ENCODE measurements at places on chromosomes 2 and 18.

DNA sequence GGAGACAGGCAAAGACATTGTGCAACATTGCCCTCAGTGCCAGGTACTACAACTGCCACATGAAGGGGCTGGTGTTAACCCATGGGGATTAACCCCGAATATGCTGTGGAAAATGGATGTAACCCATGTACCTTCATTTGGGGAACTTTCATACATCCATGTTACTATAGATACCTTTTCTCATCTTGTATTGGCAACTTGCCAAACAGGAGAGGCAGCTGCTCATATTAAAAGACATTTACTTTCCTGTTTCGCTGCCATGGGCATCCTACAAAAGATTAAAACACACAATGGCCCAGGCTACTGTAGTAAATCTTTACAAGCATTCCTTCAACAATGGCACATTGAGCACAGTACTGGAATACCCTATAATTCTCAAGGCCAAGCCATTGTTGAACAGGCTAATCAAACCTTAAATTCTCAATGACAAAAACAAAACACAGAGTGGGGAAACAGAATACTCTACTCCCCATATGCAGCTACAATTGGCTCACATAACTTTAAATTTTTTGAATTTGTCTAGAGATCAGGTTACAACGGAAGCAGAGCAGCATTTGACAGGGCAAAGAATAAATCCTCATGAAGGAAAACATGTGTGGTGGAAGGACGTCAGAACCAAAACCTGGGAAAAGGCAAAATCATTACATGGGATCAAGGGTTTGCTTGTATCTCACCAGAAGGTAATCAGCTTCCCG lies 1723.5 kb upstream of the LRRTM1 start:
- DNase-seq: no peak

GRCh38 chr2:37039580-37039979 lies 44.6 kb downstream of the HEATR5B start:
- no peak for DNase-seq

GRCh38 chr2:115610888-115611287 lies 1168.4 kb downstream of the DPP10 start:
- DNase-seq: no peak

DNA sequence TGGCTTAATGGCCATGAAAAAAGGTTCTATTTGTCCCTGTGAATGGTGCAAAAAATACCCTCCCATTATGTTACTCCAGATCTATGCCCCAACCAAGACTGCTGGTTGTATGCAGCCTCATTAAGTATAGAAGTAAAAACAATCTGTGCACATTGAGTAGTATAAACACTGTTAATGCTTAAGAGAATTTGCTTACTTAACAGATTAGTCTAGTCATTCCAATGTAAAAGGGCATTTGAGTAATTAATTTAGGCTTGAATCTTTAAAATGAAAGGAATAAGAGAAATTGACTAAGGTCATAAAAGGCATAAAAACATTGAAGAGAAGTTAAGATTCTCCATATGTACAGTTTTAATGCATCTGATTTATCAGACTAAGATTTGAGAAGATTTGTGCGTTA lies 51.2 kb downstream of the FAM124B start:
- DNase-seq: no peak

DNA sequence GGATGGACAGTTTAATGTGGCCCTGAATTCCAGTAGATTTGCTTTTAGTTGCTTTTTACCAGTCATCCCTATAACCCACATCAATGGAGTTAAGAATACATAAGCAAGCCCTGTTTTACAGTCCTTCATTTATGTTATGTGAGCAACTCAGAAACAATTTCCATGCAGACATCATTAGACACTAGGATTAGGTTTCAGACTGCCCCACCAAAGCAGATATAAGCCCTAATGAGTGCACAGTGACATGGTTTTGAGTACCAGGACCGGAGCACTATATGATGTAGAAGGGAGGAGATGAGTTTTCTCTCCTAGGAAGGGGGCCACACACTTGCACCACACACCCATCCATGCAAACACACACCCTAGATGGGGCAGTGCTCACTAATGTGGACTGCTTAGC lies 15.5 kb downstream of the KCNS3 start:
- DNase-seq: no peak

- no peak for DNase-seq
These were observed 449 bp upstream of the ATRAID start for GRCh38 chr2:27211241-27211942.

GRCh38 chr2:195659982-195660890 lies 3.2 kb downstream of the SLC39A10 start:
- no peak for DNase-seq

DNA sequence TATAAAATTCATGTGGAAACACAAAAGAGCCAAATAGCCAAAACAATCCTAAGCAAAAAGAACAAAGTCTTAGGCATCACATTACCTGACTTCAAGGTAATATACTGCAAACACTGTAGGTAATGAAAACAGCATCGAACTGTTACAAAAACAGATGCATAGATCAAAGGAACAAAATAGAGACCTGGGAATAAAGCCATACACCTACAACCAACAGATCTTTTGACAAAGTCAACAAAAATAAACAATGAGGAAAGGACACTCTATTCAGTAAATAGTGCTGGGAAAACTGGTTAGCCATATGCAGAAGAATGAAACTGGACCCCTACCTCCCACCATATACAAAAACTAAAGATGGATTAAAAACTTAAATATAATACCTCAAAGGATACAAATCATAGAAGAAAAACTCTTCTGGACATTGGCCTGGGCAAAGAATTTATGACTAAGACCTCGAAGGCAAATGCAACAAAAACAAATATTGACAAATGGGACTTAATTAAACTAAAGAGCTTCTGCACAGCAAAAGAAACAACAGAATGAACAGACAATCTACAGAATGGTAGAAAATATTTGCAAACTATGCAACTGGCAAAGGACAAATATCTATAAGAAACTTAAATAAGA lies 218.0 kb downstream of the PHLPP1 start:
- DNase-seq: no peak

DNA sequence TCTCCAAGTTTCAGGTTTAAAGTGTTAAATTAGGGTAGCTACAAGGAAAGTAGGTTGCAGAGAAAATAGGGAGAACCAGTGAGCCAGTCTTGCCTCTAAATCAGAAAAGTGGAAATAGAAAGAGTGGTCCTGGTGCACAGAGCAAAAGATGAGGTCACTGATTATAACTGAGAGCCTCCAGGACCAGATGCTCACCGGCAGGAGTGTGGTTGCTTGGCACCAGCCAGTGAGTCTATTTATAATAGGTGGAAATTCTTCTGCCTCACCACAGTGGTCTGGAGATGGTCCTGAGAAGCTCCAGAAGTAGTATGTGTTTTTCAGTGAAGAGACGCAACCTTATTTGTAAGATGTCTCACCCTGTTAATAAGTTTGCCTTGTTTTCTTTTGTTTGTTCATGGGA lies 373.9 kb upstream of the KCNJ3 start:
- DNase-seq: no peak

DNA sequence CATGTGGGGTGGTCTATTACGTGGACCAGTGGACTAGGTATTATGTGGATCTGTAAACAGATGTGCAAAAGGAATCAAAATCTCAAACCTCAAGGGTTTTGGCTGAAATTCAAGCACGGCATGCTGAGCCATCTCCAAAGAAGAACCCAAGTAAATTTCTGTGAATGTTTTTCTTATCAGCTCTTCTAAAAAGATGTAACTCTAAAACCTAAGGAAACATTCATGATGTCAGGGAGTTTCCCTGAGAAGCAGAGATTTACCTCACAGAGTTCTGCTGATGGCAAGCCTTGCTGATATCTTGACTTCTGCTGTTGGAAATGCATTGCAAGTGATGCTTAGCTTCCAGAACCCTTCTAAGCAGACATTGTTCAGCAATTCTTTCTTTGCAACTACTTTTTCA lies 21.6 kb downstream of the DSG4 start:
- no peak for DNase-seq

DNA sequence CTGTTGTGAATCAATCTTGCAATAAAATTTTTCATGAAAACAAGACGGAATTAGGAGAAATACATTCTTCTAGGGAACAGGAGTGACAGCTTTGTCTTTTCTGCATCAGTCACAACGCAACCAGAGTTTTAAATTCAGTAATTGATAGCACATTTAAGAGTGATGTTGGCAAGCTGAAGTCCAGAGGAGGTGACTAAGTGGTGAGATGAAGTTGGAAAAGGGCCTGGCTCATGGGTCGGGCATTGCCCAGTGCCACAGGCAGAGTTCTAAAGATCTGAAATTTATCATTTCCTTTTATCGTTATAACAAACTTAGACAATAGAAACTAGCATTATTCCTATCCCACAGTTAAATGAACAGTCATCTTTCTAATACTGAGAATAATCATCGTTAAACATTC lies 764.6 kb upstream of the ZEB2 start:
- DNase-seq: no peak

DNA sequence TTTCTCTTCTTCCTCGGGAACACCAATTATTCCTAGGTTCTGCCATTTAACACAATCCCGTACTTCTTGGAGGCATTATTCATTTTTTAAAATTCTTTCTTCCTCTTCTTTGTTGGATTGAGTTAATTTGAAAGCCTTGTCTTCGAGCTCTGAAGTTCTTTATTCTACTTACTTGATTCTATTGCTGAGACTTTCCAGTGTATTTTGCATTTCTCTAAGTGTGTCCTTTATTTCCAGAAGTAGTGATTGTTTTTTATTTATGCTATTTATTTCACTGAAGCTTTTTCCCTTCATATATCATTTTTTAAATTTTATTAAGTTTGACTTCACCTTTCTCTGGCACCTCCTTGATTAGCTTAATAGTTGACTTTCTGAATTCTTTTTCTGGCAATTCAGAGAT lies 13.6 kb upstream of the UPP2 start:
- no peak for DNase-seq

DNA sequence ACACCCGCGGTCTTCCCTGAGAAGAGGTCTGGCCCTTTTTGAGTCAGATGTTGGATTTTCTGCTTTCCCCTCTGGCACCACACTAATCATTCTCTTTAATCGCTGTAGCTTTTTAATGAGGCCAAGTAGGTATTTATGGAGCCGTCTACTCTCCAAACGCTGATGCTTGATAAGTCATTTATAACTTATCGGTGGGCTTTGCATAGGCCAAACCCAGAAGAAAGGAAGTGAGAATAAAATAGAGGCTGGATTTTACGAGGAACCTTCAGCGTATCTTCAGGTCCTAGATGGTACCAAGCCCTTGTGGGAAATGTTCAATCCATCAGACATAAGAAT lies 142.5 kb upstream of the CTAGE1 start:
- DNase-seq: no peak

DNA sequence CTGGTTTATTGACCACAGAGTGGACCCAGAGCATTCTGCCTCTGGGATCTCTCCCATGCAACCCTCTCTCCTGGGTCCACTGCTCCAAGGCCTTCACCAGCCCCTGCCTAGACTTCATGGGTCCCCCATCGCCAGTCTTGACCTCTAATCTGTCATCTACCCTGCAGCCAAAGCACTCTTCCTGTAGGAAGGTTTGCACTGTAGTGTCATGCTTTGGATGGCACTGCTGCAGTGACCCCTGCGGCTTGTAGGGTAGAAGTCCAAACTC lies 41.7 kb downstream of the MYO7B start:
- DNase-seq: no peak

- DNase-seq: no peak
These were observed 59.4 kb upstream of the UPP2 start for GRCh38 chr2:158042245-158042644.

DNA sequence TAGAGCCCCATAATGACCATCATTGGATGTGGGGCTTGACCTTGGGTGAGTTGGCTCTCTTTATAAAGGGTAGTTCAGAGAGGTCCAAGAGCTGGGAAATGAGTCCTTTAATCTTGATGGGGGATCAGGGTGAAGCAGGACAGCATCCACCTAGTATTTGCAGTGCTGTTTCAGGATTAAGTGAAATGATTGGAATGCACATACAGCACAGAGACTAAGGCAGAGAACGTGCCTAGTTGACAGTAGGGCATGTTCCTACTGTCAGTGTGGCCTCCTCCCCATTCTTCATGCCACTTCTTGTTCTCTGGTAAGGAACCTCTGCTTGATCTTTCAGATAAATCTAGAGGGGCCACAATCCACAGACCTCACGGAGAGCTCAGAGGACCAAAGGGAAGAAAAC lies 78.9 kb downstream of the TRIM43 start:
- no peak for DNase-seq

GRCh38 chr2:160060297-160060696 lies 2.1 kb downstream of the PLA2R1 start:
- no peak for DNase-seq

DNA sequence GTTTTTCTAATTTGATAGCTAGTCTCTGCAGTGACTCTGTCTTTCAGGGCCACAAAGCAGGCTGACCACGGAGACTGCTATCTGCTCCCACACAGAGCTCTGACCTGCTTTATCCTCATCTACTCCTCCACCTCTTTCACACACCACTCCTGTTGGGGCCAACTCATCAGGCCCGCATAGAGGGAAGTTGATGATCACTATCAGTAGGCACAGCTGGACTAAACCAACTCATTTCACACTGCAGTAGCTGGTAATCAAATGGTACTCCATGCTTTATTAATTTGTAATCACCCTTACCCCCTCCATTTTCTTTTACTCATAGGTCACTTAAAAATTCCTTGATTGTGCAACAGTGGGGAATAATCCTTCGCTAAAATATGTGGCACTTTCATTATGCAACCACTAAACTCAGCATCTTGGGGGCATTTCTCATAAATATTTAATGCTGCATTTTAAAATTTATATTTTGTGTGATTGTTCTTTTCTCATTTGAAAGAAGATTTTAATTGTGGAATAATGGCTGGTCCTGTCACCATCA lies 249.8 kb upstream of the GCFC2 start:
- no peak for DNase-seq

DNA sequence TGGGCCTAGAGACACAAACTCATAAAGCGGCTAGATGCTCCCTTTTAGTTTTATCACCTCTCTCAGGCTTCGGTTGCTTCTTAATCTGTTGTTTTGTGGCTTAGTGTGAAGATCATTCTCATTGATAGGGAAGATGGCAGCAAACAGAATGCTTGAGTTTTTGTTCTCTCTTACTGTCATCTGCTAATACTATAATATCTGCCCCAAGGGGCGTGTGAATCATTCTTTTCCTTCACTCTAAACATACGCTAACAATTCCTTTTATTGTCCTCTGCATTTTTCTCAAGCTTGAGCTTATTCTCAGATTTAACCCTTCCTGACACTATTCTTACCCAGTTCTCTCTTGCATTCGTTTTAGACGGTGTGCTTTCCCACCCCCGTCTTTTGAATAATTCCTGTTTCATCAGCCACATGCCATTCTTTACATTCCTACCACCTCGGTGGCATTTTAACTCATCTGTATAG lies 323.9 kb upstream of the NRP2 start:
- DNase-seq: no peak

DNA sequence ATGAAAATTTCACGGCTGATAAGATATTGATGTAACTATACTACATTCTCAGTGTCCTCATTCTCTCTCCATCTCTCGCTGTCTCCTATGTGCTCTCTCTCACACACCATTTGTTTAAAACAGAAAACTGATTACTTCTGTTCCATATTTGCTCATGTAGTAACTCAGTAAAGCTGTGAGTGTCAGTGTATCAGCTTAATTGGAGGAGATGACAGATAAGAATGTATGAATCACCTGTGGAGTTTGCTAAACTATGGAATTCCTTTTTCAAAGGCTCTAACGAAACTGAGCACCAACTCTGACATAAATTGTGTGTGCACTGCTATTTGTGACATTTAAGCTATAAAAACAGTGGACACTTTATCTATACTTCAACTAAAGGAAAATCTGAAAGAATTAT lies 1080.0 kb downstream of the DSC3 start:
- no peak for DNase-seq

Measured in islet precursor cell (in vitro differentiated cells).